ENCODE measurements at places on chromosomes 7 and 10. TPM values are rescaled to one million over a fixed set of nuclear protein-coding genes. Genes with fewer than 3 reads are reported as not detected.

DNA sequence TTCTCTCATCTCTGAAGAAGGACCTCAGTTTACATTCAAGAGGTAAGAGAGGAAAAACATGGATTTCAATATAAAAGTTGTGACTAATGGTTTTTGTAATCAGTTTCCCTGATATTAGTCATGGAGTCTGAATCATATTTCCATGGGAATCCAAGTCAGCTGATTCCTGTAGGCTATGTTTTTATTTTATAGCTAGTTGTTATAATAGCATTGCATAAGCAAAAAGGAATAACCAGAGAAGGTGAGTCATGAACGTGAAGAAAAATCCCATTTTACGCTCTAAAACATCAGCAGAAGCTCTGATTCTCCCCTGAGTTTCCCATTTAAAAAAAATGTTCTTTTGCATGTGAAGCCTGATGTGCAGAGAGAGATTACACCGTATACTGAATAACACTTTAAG, 299.3 kb downstream of the SFMBT2 start:
- H3K27ac ChIP-seq = no peak overlapping the region
- H3K4me3 ChIP-seq = no peak overlapping the region
- H3K27me3 ChIP-seq = no peaks in the 10 kb centered on the region

GRCh38 chr7:137331378-137331777, 12.2 kb downstream of the PTN start:
- H3K27ac ChIP-seq = no peak overlapping the region
- DNase-seq = no peak
- no peaks in the 10 kb centered on the region for H3K36me3 ChIP-seq

- no peak within 1 kb of the TSS for H3K27ac ChIP-seq
- no peak within 1 kb of the TSS for H3K4me3 ChIP-seq
- peaks cover 5% of the 10 kb centered on the region for H3K27me3 ChIP-seq
- no peak for DNase-seq
- H3K36me3 ChIP-seq = no peaks in the 10 kb centered on the region
Observed at GRCh38 chr10:116620423-116621400, at the start of gene PNLIPRP2. Gene PNLIPRP2 (plus strand): TSS chr10:116620953.

DNA sequence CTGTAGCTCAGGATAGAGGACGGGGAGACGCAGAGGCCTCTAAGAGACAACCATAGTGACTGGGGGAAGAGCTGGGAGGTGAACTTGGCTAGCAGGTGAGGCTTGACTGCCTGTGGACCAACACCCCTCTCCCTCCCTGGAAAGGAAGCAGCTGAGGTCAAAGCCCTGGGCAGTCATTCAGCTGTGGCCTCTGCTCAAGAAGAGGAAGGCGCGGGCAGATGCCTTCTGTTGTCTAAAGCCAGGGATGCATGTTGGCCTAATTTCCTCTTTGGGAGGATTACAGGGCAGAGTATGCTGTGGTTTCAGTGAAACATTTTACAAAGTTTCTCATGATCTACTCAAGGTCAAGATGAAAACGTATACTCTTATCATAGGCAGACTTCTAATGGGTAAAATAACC, 327.1 kb downstream of the PRPF18 start:
- no peak overlapping the region for H3K4me3 ChIP-seq
- peaks cover 6% of the 10 kb centered on the region for H3K4me1 ChIP-seq
- H3K27me3 ChIP-seq = no peaks in the 10 kb centered on the region
- DNase-seq = peak; percentile 61
- no peak overlapping the region for H3K27ac ChIP-seq
- H3K36me3 ChIP-seq = no peaks in the 10 kb centered on the region

- no peak overlapping the region for H3K27ac ChIP-seq
- H3K36me3 ChIP-seq = no peaks in the 10 kb centered on the region
- no peak for DNase-seq
- no peak overlapping the region for H3K4me3 ChIP-seq
- H3K27me3 ChIP-seq = no peaks in the 10 kb centered on the region
Observed at GRCh38 chr7:136194878-136195277, 217.7 kb upstream of the MTPN start.

- H3K4me1 ChIP-seq = no peaks in the 10 kb centered on the region
- no peaks in the 10 kb centered on the region for H3K27me3 ChIP-seq
- H3K36me3 ChIP-seq = no peaks in the 10 kb centered on the region
- H3K27ac ChIP-seq = no peak overlapping the region
- DNase-seq = no peak
Observed at GRCh38 chr7:70615066-70615606, 516.8 kb upstream of the GALNT17 start.

DNA sequence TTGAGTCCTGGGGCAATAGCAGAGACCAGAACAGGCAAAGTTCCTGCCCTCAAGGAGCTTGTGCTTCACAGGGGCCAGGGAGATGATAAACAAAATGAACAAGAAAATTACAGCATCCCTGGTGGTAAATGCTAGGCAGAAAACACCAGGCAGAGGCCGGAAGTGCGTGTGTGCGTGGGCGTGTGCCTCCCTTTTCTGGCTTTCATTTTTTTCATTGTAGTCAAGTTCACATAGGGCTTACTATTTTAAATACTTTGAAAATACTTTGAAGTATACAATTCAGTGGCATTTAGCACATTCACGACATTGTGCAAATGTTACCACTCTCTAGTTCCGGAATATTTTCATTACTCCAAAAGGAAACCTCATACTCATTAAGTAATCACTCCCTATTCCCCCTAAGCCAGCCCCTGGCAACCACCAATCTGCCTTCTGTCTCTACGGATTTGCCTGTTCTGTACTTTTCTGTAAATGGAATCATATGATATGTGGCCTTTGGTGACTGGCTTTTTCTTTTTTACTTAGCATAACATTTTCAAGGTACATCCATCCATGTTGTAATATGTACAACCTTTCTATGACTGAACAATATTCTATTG, 88.1 kb upstream of the PDCD4 start:
- no peak overlapping the region for H3K4me3 ChIP-seq
- no peaks in the 10 kb centered on the region for H3K36me3 ChIP-seq
- DNase-seq = no peak
- peaks cover 8% of the 10 kb centered on the region for H3K4me1 ChIP-seq

GRCh38 chr7:37342688-37343471, 105.8 kb downstream of the ELMO1 start:
- H3K4me1 ChIP-seq = peaks cover 38% of the 10 kb centered on the region
- no peaks in the 10 kb centered on the region for H3K27me3 ChIP-seq
- peak overlapping the region; percentile 45 for H3K4me3 ChIP-seq
- no peaks in the 10 kb centered on the region for H3K36me3 ChIP-seq
- H3K27ac ChIP-seq = peak overlapping the region; percentile 78

UCN3 gene
- total RNA-seq = 0.53 TPM

HOXA9 gene
- 1.7 TPM for total RNA-seq

FAM131B gene
- total RNA-seq = 0.53 TPM
